ENCODE measurements at places on chromosomes 5 and 9.

DNA sequence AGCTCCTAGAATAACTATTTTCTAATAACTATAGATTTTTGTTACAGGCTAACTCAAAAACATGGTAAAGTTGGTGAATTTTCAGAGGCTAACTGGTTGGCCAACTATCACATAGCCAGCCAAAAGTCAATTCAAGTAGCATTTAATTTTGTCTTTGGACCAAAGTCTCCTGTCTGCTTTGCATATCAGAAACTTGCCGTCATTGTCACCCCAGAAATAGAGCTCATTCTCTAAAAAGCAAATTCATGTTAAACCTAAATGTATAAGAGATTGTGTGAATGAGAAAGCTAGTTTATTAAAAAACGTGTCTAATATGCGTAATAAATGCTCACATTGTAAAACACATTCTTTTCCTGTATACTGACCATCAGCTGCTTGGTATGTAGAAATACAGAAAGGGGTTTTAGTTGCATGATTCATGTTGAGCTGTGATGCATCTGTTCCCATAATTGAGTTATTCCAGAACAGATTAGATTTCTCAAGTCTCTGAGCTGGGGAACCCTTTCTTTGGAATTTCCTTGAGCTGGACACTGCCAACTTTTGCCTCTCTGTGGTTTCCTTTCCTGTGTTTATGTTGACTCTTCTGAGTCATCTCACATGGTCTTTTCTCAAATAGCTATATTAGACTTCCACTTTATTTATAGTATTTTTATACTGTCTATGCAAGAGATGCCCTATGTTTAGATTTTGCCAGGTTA lies 7.3 kb downstream of the SRFBP1 start:
- no peak for DNase-seq

DNA sequence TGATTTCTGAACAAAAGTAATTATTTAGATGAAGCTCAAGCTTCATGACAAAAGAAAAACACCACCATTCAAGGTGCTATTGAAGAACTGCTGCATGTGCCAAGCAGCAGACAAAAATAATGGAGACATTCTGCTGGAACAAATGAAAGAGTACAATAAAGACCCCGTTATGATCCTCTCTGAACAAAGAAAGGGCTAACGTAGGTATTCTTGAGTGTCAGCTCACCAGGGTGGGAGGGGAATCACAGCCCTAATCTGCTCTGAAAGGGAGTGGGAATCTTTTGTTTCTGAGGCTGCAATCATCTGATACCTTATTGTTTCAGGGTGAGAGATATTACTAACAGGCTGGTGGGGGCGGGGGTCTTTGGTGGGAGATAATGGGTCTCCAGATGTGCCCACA lies 15.4 kb downstream of the CEMIP2 start:
- DNase-seq = no peak

GRCh38 chr9:70120834-70121510 lies 77.3 kb downstream of the MAMDC2 start:
- DNase-seq = no peak

DNA sequence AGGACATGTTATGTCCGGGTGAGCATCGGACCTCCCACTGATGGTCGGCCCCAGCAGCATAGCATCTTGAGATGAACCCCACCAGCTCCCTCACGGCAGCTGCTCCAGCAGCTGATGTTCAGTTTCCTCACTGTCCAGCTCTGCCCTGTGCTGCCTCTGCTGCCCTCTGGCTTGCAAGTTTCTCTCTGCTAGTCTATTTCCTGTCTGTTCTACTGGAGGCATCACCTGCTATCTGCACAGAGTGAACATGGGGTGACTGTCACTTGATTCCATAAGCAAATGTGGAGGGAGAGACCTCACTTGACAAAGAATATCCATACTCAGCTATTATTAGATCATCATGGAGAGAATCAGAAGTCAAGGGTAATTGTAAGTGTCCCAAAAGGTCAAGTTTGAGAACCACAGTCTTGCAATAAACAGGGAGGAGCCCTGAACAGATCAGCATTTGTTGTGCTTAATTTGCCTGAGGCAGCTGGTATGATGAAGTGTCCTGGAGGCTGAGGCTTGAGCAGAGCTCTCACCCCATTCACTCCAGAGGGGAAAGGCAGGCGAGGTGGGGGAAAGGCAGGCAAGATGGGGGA lies 702.8 kb downstream of the SEMA5A start:
- no peak for DNase-seq

- no peak for DNase-seq
Observed at GRCh38 chr5:141747152-141748141, 65.4 kb upstream of the ARAP3 start.

GRCh38 chr5:177508837-177509236 lies 789 bp downstream of the DOK3 start:
- DNase-seq = no peak

DNA sequence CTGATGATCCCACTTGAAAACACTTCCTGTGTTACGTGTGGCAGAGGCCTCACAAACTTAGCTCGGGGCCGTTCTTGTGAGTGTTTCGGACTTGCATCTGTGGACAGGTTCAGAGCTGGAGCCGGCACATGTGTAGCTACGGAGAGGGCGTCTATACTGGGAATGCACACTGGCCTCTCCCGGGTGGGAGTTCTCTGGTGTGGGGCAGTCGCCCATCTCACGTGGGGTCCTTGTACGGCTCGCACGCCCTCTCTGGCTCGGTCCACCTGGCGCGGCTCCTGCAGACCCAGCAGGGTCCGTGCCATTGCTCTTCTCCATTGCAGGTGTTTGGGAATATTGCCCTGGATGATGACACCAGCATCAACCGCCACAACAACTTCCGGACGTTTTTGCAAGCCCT lies 197.9 kb downstream of the CACNA1B start:
- no peak for DNase-seq

GRCh38 chr5:176134529-176135223 lies 103.5 kb upstream of the SIMC1 start:
- no peak for DNase-seq

DNA sequence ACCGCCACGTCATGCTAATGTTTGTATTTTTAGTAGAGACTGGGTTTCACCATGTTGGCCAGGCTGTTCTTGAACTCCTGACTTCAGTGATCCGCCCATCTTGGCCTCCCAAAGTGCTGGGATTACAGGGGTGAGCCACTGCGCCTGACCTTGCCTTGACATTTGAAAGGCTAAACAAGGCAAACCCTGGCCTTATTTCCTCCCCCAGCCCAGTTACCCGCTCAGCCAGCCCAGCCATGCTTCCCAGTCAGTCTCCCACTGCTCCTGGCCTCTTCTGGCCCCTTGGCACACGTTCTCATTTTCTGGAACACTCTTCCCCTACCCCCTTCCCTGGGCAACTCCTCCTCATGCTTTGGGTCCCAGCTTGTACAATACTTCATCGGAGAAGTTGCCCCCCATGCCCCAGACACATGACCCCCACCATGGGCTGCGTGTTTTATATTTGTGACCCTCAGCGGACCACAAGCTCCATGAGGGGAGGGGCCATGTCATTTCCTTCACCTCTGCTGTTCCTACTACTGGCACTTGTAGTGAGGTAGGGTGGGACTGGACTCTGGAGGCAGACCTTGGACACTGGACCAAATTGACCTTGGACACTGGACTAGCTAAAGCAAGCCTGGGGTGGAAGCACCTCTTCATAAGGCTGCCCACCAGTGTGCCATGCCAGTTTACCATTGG lies 94.4 kb upstream of the IER5L start:
- no peak for DNase-seq

DNA sequence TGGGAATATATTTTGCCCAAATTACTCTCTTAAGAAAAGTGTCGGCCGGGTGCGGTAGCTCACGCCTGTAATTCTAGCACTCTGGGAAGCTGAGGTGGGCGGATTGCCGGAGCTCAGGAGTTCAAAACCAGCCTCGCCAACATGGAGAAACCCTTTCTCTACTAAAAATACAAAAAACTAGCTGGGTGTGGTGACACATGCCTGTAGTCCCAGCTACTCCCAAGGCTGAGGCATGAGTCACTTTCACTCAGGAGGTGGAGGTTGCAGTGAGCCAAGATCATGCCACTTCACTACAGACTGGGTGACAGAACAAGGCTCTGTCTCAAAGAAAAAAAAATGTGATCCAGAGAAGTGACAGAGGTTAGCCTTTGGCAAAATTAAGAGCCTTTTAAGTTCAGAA lies 26.4 kb upstream of the TMEM171 start:
- no peak for DNase-seq

DNA sequence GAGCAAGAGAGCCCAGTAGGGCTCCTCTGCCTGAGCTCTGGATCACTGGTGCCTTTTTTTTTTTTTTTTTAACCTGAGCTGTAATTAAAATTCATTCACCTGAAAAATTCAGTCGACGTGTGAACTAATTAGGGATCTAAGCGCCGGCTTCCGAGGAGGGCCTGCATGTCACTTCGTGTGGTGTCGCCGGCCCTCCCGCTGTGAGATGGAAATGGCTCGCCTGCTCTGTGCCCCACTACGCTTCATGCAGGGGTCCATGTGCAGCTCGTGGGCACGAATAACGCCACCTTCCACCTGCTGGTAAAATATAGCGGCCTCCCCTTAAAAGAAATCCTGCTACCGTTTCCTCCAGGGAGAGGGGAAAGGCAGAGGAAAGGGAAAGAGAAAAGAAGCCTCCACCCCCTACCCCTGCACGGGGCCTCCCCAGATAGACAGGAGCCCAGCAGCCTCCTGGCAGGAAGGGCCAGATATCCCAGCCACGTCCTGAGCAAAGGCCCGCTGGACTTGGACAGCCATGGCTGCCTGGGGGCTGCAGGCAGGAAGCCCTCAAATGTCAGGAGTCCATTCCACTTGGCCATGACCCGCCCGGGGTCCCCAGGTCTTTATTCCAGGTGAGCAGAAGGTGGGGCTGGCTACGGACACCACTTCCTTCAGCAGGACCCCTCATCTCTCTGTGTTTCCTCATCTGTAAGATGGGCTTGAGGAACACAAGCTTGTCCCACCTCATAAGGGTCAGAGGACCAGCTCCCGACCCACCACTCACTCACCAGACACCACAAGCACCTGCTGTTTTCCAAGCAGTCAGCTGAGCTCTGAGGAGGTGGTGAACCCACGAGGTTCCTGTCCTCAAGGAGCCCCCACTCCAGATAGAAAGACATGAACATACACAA lies 38.2 kb upstream of the ZNF354A start:
- DNase-seq = no peak

- no peak for DNase-seq
Observed at GRCh38 chr5:16350816-16351215, 114.8 kb downstream of the ZNF622 start.

- DNase-seq = no peak
Observed at GRCh38 chr5:4215143-4215542, 619.5 kb downstream of the IRX1 start.

GRCh38 chr9:71742703-71743102 lies 25.6 kb downstream of the CEMIP2 start:
- no peak for DNase-seq

GRCh38 chr5:179436321-179437122 lies 91.3 kb upstream of the ADAMTS2 start:
- DNase-seq = no peak

DNA sequence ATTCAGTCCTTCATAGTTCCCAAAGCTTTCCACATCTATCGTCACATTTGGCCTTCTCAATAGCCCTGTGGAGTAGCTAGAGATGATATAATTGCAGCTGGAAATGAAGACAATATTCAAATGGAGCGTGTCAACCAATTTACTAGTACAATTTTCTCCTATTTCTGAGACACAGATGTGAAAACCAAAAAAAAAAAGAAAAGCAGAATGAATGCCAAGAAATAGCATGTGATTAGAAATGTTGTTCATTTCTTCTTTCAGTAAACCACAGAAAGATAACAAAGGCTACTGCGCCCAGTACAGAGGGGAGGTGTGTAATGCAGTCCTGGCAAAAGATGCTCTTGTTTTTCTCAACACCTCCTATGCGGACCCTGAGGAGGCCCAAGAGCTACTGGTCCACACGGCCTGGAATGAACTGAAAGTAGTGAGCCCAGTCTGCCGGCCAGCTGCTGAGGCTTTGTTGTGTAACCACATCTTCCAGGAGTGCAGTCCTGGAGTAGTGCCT lies 99.0 kb downstream of the MUSK start:
- no peak for DNase-seq

DNA sequence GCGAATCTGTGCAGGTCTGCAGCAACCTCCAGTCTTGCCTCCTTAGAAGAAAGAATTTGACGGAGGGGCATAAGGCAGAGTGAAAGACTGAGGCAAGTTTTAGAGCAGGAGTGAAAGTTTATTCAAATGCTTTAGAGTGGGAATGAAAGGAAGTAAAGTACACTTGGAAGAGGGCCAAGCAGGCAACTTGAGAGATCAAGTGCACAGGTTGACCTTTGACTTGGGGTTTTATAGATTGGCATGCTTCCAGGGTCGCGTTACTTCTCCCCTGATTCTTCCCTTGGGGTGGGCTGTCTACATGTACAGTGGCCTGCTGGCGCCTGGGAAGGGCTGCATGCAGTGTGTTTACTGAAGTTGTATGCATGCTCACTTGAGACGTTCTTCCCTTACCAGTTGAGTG lies 127.2 kb upstream of the FER start:
- DNase-seq = no peak

DNA sequence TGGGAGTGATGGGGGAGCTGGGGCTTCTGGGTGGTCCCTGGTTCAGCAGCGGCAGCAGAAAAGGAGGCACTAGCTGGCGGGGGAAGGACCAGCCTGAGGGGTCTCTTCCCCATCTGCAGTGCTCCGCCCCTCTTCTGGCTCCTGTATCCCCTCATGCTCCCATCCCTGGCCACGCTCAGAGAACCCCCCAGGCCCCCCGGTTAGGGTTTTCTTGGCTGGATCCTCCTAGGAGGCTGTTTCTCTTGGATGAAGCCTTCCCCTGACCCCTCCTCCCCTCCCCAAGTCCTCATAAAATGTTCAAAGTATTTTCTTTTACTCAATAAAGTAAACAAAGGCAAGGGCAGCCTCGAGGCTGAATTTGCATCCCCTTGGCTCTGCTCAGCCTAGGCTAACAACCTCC lies 60.8 kb downstream of the FGF18 start:
- DNase-seq = no peak

GRCh38 chr5:76000582-76000981 lies 82.6 kb upstream of the SV2C start:
- no peak for DNase-seq

DNA sequence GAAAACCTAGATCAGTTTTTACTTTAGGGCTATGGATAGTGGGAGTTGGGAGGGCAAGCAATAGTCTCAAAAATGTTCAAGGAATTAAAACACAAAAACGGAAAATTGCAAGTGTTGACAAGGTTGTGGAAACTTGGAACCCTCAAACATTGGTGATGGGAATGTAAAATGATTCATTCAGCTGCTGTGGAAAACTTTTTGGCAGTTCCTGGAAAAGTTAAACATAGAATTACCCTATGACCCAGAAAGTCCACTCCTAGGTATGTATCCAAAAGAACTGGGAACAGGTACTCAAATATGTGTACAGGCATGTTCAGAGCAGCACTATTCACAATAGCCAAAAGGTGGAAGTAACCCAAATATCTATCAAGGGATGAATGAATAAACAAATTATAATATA lies 1.2 kb upstream of the MSANTD3 start:
- DNase-seq = no peak

DNA sequence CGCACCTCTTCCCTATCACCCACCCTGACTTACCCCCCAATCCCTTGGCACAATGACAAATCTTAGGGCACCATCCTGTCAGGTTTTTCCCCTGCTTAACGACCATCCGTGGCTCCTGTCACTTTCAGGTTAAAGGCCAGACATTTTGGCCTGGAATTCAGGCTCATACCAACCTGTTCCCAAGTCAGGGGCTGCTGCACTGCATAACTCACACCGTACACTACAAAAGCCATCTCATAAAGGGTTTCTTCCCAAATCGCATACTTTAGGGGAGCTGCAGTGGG lies 7.5 kb upstream of the AKNA start:
- no peak for DNase-seq

Data from activated gamma-delta T cell (primary cell).